NCI-H1436 (cell line): ENCODE measurements at places on chromosomes 7 and 10.

DNA sequence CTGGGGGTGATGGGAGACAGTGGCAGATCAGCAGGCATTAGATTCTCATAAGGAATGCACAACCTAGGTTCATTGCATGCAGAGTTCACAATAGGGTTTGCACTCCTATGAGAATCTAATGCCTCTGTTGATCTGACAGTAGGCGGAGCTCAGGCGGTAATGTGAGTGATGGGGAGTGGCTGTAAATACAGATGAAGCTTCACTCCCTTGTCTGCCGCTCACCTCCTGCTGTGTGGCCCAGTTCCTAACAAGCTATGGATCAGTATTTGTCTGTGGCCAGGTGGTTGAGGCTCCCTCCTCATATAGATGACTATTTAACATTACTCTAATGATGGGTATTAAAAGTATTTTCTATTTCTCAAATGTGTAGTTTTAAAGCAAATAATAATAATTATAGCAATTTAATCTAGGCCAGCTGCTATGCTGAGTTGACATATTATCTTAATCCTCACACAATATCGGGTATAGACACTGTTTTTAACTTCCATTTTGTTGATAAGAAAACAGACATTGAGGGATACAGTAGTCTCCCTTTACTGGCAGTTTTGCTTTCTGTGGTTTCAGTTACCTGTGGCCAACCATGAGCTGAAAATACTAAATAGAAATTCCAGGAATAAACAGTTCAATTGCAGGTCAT is 39.9 kb downstream of the KIF20B start:
- no peak for DNase-seq

GRCh38 chr10:71572962-71573361 is 146.6 kb downstream of the C10orf105 start:
- DNase-seq = no peak

DNA sequence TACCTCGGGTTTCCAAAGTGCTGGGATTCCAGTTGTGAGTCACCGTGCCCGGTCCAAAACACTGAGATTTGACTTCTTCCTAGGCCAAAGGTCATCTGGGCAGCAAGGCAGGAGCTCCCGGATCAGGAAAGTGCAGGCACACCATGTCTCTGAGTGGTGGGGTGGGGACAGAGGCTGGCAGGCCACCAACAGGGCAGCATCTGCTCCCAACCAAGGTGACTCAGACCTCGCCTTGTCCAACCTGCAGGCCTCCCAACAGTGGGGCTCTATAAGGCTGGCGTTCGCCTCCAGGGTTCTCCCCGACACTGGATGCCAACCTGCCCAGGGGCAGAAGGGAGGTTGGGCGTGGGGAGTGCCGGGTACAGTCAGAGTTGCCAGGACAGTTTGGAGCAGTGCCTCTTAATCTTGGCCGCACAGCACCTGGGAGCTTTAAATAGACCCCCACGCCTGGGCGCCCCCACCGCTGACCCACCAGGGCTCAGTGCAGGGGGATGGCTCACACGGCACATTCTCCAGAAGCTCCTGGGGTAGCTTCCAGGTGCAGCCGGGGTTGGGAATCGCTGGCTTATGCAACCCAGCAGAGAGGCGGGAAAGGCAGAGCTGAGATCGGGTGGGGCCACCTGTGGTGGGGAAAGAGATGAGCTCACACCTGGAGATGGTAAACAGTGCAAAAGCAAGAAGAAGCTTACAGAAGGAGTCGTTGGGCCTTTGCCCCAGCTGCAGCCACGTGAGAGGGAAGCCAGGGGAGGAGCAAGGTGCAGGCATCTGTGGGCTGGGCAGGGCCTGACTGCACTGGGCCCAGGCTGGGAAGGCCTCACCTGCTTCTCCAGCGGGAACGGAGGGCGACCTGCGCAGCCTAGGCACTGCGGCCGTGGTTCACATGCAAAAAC is 10.9 kb downstream of the CALML5 start:
- no peak for DNase-seq

DNA sequence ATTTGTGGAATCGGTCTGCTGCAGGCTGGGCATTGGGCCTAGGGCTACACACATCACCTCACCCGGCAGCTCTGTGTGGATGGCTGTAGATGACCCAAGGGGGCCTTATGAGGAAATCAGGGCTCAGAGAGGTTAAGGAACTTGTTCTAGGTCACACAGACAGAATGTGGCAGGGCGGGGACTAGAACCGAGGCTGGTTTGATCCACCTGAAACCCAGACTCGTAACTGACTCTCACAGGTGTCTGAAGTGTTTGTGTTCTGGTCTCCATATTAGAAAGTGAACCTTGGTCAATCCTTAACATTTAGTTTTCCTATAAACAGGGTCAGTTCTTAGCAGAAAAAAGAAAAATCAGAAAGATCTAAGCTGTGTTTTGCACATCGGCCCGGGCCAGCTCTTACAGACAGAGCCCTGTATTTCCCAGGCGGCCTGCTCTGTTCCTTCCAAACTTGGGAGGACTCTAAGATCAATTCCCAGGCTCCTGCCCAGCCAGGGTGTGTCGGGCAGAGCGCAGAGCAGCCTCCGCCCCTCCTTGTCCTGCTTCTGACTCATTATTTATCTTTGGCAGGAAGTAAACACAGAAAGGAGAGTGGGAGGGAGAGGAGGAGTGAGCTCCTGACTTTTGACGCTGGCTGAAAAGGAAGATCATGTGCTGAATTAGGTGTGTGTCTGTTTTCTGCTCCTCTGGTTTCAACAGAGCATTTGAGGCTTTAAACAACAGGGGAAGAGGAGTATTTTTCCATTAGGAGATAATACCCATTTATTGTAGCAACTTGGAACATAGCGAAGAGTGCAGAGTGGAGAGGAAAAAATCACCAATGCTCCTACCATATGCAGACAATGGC is 74.1 kb downstream of the TACC2 start:
- peak; percentile 40 for DNase-seq

GRCh38 chr10:80205477-80206276 is at the start of gene ANXA11:
Gene ANXA11, minus strand, starts transcription at chr10:80205537. Its CDS starts 32,676 bp downstream, at chr10:80172861.
- DNase-seq = peak; percentile 53

- DNase-seq = no peak
Observed at GRCh38 chr7:70634071-70634470, 497.9 kb upstream of the GALNT17 start.

- no peak for DNase-seq
Observed at GRCh38 chr10:62813453-62813852, 2.7 kb downstream of the EGR2 start.

DNA sequence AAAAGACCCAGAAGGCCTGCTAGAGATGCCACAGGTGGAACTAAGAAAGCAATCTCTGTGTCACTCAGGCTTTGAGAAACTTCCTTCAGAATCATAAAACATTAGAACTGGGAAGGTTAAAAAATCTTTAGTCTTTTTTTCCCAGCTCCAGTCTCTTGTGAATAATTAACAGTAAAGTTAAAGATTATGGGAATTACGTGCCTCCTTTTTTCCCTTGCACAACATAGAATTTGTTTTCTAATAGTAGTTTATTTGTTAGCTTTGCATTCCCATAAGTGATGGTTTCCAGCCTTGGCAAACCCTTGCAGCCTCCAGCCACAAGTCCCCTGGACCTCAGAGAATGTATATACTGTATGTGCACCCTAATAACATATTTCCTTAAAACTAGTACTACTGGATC is 128.3 kb downstream of the TPST1 start:
- DNase-seq = no peak

- no peak for DNase-seq
Observed at GRCh38 chr10:28949005-28950004, 272.0 kb downstream of the BAMBI start.

GRCh38 chr10:60555700-60556099 is 166.0 kb upstream of the ANK3 start:
- DNase-seq = no peak
